Upper lobe of right lung (tissue), 1 donor: ENCODE measurements at places on chromosomes 12 and 14. TPM values are rescaled to one million over a fixed set of nuclear protein-coding genes. Genes with fewer than 3 reads are reported as not detected.

DNA sequence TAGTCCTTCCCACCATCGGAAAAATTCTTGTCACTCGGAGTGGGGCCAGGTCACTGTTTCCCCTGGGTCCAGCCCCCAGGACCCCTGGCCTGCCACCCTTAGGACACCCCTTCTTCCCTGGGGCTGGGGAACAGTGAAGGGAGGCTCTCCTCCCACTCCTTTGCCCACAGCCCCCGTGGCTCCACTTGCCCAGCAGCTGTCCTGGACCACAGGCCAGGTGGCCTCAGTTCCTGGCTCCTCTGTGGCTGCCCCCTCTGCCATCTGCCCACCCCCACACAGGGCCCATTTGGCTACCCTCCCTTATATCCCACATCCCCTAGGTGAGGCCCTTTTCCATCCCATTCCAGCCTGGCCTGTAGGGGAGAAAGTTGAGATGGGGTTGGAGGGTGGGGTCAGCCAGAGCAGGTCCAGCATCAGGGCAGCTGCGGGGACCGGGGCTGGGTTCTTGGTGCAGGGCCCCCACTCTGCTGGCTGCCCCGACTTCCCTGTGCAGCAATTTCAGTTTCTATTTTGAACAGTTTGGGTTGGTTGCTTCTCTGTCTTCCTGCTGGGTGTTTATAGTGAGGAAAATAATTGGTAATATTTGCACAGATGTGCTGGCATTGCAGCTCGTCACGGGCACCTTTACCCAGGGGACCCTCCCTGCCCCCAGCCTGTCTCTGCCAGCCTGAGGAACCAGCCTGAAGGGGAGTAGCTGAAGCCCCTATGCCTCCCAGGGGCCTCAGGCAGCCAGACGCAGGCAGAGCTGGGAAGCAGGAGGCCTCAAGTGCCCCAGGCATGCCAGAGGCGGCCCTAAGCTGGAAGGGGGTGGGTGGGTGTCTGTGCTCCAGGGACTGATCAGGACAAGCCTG lies 23.4 kb downstream of the SYNDIG1L start:
- no peak overlapping the region for H3K4me3 ChIP-seq
- no peaks in the 10 kb centered on the region for H3K36me3 ChIP-seq
- H3K27me3 ChIP-seq: no peaks in the 10 kb centered on the region
- H3K4me1 ChIP-seq: peaks cover 18% of the 10 kb centered on the region

The CTSG gene
- 9.7 TPM for total RNA-seq

The RERGL gene
- 0.72 TPM for total RNA-seq

DNA sequence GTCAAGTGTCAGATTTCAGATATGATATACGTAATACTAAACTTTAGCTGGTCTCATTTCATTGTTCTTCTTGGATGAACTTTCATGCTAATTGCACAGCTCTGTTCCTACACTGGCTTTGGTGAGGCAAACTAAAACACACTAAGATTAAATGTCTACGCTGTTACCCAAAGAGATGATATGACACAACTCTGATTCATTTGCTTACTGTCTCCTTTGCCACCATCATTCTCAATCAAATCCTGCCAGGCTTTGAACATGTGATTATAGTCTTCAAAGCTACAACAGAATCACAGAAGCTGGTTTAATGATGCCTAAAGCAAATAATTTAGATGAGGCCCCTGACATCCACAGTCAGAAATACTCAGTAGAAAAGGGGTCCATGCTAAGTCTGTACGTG lies 37.7 kb downstream of the MDGA2 start:
- DNase-seq: no peak
- no peak overlapping the region for H3K4me3 ChIP-seq
- no peaks in the 10 kb centered on the region for H3K4me1 ChIP-seq
- no peaks in the 10 kb centered on the region for H3K36me3 ChIP-seq
- no peak overlapping the region for H3K27ac ChIP-seq
- no peaks in the 10 kb centered on the region for H3K27me3 ChIP-seq

DNA sequence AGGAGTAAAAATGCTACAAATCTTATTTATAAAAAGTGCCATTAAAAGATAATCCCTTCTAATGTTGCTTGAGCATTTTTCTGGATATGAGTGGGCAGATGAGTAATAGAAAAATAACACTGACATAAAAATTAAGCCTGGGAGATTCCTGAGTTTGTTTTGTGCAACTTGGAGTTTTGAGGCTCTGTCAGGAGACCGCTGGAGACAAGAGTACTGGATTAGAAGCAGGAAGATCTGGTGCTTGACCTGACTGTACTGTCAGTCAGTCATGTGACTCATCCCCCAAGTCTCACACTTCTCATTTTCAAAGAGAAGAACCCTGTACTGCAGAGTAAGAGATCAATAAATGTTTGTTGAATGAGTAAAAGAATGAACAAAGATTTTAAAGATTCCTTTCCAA lies 29.4 kb downstream of the ANO4 start:
- H3K27me3 ChIP-seq: no peaks in the 10 kb centered on the region
- no peak overlapping the region for H3K4me3 ChIP-seq
- H3K36me3 ChIP-seq: no peaks in the 10 kb centered on the region
- DNase-seq: no peak
- H3K4me1 ChIP-seq: no peaks in the 10 kb centered on the region

GRCh38 chr12:4272424-4273272 lies 914 bp upstream of the CCND2 start:
- peak overlapping the region; percentile 64 for H3K27ac ChIP-seq
- peaks cover 41% of the 10 kb centered on the region for H3K27me3 ChIP-seq
- peak; percentile 76 for DNase-seq

The MGAT4C gene
- 0.67 TPM for total RNA-seq

DNA sequence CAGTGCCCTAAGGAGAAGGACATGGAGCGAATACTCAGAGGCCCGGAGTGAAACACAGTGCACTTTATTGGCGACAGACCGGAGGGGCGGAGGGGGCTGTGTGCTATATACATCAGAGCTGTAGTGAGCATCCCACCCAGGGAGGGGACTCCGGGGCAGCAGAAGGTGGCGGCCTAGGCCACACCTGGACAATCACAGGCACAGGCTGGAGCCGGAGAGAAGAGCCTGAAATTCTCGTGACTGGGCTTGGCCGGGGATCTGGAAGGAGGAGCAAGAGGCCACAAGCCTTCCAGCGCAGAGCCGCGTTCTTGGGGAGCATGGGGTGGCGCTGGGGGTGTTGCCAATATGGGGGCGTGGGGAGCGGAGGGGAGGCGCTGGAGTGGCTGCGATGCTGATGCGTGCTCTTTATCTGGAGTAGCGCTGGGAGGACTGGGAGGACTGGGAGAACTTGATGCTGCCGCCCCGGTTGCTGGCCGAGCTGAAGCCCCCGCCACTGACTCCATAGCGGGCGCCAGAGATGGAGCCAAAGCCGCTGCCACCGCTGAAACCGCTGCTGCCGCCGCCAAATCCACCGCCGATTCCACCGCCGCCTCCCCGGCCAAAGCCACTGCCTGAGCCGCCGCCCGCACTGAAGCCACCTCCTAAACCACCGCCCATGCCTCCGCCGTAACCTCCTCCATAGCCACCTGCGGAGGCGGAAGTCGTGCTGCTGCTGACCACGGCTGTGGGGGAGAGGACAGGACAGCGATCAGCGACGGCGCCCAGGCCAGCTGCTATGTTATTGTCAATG lies 6.1 kb downstream of the KRT3 start:
- H3K4me1 ChIP-seq: peaks cover 3% of the 10 kb centered on the region
- peaks cover 55% of the 10 kb centered on the region for H3K27me3 ChIP-seq
- no peaks in the 10 kb centered on the region for H3K36me3 ChIP-seq
- no peak overlapping the region for H3K4me3 ChIP-seq
- no peak overlapping the region for H3K27ac ChIP-seq
- DNase-seq: peak; percentile 68
